Activated CD4-positive, CD25-positive, alpha-beta regulatory T cell treated with anti-CD3 and anti-CD28 coated beads, Interleukin-2, amount 50 U/mL, for 16 hours (primary cell): ENCODE measurements at places on chromosomes 3 and 15.

DNA sequence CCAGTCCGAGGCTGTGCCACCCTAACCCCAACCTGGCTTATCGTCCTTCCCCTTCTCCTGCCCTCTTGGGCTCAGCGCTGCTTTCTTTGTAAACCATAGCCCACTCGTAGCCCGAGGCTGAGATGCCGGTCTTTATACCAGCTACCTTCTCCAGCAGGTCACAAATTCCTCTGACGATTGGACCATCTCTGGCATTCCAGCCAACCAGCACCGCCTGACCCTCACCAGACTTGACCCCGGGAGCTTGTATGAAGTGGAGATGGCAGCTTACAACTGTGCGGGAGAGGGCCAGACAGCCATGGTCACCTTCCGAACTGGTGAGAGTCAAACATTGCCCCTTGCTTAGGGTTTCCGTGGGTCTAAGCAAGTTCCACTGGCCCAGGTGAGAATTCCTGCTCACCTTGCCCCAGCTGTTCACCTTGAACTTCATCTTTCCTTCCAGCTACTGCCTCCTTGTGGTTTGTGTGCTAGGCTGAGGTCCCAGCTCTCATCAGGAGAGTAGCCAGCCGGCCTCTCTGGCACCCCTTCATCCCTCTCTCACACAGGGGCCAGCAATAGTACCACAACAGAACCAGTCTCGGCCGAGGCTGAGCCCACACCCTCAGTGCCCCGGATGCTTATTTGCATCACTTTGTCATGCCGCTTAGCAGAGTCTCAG is 66.7 kb downstream of the BOC start:
- DNase-seq, result no peak

DNA sequence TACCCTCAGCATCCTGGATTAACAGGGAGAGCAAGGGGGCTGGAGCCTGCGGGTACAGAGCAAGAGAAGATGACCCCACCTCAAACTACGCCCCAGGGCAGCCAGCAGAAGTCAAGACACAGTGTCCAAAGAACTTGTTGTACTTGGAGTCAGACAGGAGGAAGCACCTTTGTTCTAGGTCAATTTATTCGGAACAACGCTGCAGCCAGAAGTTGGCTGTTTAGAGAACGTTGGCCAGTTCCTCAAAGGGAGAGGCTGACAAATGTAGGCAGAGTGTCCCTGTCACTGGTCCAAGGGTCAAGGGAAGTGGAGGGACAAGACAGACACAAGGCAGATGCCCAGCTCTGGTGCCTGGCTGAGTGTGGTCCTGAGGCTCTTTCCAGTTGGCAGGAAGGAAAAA is 32.1 kb upstream of the PIAS1 start:
- DNase-seq, result no peak

GRCh38 chr15:37219211-37219701 is 118.9 kb upstream of the MEIS2 start:
- DNase-seq, result no peak

DNA sequence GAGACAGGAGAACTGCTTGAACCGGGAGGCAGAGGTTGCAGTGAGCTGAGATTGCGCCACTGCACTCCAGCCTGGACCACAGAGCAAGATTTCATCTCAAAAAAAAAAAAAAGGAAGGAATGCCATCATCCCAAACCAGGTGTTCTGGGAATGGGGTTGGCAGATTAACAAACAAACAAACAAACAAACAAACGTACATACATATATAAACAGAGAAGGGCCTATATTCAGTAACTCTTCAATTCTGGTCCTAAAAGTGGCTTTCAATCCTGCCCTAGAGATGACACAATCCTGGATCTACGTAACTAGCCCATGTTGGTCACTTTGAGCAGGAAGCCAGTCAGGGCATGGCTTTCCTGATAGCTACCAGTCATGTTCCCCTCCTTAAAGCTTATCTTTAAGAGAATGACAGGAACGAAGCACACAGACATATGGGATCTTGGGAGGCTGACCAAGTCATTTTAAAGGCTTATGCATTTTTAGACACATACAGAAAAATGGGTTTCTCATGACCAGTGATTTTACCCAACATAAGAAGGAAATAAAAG is 29.9 kb upstream of the RAB11A start:
- DNase-seq, result no peak

GRCh38 chr3:127203024-127203423 is 10.1 kb downstream of the PRR23E start:
- no peak for DNase-seq

DNA sequence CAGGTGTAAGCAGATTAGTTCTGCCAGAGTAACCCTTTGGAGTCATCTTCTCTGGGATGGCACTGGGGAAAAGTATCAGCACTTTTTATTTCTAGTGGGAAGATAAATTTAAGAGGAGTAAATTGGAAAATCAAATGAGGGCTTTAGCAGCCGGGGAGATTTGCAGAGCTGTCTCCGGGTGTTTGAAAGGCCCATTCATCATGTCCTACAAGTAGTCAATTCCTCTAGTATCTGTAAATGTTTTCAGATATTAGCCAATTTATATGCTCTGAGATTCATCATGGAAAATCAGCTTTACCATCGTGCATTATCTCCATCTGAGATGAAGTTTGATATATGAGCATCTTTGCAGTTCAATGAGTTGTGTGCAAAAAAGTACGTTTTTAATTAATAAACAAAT is 93.6 kb downstream of the CDIN1 start:
- DNase-seq, result no peak
